ENCODE measurements at places on chromosomes 7 and 10.

GRCh38 chr7:13727279-13727678 lies 262.2 kb downstream of the ETV1 start:
- DNase-seq, result no peak

- no peak for DNase-seq
Measured at GRCh38 chr7:48518092-48518491, 346.8 kb downstream of the ABCA13 start.

GRCh38 chr10:1058017-1058416 lies 1.8 kb downstream of the WDR37 start:
- DNase-seq, result no peak

DNA sequence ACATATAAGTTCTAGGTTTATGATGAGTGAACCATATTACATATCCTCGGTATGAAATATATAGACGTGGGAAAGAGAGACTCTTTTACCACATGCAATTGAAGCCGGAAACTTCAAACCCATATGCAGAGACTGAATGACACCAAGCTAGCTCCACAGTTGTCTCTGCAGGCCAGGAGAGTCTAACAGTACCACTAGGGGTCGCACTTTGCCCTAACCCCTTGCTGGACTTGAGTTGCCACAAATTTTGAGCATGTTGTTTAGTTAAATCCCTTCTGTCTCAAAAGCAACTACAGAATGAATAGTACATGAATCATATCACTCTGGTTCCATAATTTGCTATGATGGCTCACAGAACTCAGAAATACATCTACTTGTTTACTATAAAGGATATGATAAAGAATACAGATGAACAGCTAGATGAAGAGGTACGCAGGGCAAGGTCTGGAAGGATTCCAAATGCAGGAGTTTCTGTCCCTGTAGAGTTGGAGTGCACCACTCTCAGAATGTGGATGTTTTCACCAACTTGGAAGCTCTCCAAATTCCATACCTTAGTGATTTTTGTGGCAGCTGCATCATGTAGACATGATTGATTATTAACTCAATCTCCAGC lies 112.4 kb upstream of the YAE1 start:
- DNase-seq, result peak; percentile 45

DNA sequence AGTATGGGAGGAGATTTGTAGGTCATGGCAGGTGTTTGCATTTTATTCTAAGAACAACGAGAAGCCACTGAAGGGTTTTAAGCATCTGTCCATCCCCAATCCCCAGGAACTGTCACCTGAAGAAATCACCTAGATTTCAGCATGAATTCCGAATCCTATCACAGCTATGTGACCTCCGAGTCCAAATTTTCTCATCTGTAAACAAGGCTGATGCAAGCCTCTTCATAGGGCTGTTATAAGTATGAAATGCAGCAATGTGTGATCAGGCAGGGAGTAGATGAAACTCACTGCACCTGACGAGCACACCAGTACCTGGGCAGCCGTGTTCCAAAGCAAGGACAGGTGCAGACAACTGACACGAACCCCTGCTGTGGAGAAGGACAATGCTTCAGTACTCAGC lies 14.0 kb downstream of the HABP2 start:
- no peak for DNase-seq

DNA sequence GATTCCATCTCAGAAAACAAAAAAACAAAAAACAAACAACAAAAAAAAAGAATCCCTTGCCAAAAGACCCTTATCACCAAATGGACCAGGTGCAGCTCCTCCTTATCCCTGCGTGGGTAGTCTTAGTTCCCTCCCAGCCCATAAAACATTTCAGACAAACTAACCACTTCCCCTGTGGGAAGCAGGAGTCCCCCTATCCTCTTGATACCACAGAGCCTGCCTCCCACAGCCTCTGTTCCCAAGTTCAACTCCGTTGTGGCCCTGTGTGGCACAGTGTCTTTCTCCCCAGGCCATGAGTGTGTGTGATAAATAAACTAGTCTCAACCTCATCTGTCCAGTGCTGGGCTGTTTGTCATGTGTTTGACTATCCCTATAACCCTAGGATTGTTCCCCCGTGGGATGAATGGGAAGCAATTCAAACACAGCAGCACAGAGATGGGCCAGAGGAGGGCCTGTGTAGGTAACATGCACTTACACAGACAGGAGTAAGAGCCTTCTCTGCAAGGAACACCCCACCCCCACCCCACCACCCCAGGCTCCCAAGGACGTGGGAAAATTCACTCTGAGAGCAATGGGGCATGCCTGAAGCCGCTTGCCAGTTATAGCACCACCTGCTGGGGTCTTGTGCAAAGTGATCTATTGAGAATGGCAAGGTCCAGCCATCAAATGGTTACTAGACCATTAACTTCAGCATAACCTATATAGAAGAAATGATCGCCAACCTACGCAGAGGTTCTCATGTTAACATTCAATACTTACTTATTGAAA lies 147.1 kb upstream of the GHITM start:
- DNase-seq, result no peak

- no peak for DNase-seq
Measured at GRCh38 chr7:98619450-98620321, 2.6 kb downstream of the NPTX2 start.

DNA sequence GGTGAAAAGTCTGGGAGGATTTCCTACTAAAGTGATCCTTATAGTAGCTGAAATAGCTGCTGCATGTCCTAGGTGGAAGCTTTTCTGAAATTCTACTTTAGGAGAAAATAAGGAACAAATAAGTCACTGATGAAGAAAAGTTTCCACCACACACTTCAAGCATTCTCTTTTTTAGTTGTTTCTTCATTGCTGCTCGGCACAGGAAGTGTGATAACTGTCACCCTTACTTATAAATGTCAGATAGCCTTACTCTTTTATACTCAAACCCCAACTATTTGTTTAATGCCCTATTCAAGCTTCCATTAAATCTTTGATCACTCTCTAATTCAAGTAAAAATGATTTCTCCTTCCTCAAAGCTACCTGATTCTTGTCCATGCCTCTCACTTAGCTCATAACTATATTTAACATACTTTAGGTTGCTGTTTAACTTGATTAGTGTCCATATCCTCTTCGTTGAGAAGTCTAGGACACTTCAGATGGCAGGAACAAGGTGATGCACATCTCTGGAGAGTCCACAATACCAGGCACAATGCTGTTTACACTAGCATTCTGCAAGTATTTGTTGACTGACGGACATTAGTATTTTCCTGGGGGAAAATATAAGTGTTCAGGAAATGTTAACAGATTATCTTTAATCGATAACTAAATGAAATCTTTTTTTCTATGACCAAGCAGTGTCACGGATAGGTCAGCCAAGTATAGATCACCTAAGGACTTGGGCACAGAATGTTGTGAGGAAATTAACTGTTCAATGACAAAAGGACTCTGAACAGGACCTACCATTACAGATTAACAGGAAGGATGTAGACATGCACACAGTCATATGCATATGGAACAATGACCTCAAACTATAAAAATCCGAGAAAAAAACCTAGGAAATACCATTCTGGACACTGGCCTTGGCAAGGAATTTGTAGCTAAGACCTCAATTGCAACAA lies 67.4 kb downstream of the ZNF438 start:
- no peak for DNase-seq

DNA sequence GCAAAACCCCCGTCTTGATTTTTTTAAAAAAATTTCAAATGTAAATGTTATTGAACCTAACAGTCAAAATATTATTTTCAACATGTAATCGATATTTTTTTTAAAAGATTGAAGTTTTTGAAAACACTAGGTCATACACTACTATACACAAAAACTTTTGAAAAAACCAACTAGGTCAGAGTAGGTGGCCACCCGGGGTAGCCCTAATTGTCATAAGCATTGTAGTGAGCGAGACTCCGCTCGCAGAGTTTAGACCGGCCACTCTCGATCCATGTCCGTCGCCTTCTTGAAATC lies 417 bp downstream of the RFC2 start:
- DNase-seq, result no peak

DNA sequence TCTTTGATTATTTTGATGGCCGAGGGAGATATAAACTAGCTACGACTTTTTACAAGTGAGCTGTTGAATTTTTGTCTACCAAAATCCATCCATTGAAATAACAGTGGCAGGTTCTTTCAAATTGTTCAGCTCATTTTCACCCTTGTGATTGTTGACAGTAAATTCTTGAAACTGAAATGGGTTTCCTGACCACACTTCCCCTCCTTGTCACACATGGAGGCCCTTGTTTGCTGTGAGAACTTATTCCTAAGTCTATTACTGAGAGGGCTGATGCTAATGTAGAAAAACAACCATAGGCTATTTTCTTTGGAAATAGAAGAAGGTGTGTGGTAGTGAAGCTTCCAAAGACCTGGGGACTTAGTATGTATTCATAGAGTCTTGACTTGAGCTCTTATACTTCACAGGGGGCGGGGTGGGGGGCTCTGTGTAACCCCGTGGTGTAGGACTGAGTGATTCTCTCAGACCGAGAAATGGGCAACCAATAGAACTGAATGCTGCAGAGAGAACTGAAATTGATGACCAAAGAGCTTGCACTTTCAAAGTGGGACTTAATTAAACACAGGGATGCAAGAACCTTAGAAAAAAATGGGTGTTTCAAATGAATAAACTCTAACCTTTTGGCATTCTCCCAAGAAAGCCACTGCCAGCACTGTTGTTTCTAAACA lies 718.9 kb downstream of the CCSER2 start:
- DNase-seq, result no peak

- DNase-seq, result no peak
Measured at GRCh38 chr7:66497346-66497745, 131.3 kb upstream of the KCTD7 start.

- peak; percentile 9 for DNase-seq
Measured at GRCh38 chr10:74175510-74176379, 24.7 kb downstream of the ADK start.

GRCh38 chr7:159196584-159196983 lies 51.9 kb upstream of the VIPR2 start:
- no peak for DNase-seq

- DNase-seq, result no peak
Measured at GRCh38 chr7:134602881-134603451, 43.7 kb upstream of the BPGM start.

DNA sequence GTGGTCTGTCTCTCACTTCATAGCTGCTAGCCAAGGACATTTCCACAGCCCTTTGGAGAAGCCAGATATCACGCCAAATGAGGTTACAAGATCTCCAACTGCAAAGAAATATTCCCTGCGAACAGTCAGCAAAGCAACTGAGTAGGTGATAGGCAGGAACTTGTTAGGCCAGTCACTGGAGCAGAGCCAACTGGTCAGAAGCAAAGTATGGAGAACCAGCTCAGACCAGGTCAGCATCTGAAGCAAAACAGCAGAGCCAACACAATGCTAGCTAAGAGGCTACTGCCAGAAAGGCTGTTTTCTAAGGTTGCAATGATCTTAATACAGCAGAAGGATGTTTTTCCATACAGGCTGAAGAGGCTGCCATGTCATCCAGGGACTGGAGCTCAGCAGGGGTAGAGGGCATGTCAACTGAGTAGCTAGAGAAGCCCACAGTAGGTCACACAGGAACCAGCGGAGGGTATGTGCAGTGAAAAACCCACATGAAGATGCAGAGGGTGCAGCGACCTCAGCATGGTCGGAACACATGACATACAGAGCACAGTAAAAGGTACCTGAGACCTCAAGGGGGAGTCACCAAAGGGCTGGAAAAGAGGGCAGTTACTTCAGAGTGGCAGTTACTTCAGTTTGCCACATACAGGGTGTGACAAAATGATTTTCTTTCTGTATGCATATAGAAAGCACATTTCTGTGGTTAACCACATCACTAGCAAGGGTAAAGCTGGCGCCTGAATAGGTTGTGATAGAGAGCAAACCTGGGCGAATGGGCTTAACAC lies 8.9 kb downstream of the SEC31B start:
- peak; percentile 80 for DNase-seq

- no peak for DNase-seq
Measured at GRCh38 chr7:149109969-149110368, 16.2 kb downstream of the ZNF425 start.

GRCh38 chr7:19932549-19933249 lies 159.3 kb upstream of the TMEM196 start:
- no peak for DNase-seq

GRCh38 chr10:5645944-5646617 lies 20.3 kb downstream of the ASB13 start:
- DNase-seq, result no peak

DNA sequence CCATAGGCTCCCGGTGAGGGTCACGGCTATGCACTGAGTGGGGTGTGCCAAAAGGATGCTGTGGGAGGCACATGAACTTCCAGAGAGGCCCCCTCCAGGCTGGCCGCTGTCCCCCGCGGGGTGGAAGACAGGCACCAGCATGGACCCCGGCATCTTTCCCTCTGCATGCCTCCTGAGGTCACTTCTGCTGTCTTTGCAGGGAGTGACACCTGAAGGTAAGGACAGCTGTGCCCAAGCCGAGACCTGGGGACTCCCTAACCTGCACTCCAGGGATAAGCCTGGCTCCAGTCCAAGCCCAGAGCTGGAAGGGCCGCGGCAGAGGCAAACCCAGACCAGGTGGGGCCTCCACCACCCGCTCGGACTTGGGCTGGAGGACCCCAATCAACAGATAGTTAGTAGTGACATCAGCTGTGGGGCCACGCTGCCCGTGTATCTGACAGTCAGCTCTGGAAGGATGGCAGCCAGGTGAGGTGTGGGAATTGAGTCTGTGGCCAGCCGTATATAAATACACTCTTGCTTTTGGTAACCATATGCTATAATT lies 340.7 kb upstream of the MKI67 start:
- DNase-seq, result no peak

DNA sequence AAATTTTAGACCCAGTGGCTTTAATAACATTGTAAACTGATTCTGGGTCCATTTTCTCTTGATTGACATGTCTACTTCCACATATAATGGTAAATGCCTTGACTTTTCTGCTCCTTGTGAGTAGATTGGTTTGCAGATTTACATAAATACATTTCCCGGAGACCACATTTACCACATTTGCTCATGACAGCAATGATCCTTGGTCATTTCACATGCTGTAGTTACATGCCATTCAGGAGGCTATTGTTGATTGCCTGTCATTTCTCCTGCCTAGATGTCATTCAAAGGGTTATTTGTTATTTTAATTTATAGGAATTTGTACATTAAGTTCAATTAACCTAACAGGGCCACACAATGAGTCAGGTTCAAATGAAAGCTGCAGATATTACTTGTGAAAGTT lies 280.5 kb downstream of the CNTNAP2 start:
- no peak for DNase-seq

DNA sequence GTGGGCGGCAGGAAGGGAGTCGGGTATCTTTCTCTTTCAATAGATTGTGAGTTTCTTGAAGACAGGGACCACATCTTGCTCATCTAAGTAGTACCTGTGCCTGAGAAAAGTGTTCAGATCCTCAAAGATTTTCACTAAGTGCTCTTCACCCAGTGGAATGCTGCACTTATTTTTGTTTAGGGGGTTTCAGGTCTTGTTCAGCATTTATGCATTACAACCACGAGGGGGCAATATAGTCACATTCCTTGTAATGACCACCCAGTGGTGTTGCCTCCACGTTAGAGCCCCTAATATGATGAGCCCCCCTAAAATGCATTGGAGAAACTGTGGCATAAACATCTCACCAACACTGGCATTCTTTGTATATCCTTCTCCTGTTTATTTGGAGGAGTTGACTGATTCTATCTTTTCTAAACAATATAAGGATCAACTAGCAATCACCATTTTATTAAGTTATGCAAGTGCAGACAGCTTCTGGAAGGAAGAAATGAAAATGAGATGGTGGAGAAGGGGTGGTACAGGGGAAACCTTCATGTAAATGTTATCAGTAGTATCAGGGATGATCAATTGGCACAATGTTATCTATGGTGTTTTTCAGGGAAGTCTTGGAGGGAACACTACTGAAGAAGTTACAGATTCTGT lies 3.1 kb upstream of the PAPSS2 start:
- peak; percentile 51 for DNase-seq

GRCh38 chr10:108556186-108556585 lies 1367.1 kb downstream of the XPNPEP1 start:
- DNase-seq, result no peak

- no peak for DNase-seq
Measured at GRCh38 chr10:78774999-78775711, 293.6 kb upstream of the ZMIZ1 start.

Measured in CD4-positive, alpha-beta T cell treated with Interleukin-10 for 1 hour (primary cell).